ENCODE measurements at places on chromosomes 11 and 22.

- DNase-seq: no peak
Observed at GRCh38 chr11:96366024-96366423, 23.0 kb upstream of the MAML2 start.

DNA sequence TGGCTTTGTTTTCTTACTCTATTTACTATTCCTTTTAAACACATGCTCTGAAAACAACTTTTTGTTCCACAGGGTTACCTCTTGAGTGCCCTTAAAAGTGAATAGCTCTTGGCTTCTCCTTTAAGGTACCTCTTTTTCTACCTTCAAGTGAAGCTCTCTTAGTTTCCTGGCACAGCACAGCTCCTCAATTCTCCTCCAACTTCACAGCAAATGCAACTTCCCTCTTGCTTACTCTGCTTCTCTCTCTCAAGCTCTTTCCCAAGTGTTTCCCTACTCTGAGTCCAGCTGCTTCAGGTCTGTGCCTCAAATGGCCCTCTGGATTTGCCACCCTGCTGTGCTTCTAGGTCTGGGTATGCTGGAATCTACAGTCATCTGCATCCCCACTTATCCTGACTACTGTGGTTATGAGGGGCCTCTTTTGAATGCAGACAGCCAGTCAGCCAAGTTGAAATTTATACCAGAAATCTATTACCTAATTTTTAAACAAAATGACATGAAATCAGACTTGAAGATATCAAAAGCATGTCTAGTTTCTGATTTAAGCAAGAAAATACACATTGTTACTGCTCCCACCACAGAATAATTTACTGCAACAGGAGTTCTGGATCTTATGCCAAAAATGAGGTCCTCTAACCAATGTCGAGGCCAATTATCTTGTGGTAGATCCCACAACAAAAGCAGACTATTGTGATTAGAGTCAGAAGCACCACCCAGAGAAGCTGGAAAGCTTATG lies 371.1 kb downstream of the SOX6 start:
- no peak for DNase-seq

GRCh38 chr11:87966694-87967093 lies 208.5 kb downstream of the RAB38 start:
- DNase-seq: no peak

DNA sequence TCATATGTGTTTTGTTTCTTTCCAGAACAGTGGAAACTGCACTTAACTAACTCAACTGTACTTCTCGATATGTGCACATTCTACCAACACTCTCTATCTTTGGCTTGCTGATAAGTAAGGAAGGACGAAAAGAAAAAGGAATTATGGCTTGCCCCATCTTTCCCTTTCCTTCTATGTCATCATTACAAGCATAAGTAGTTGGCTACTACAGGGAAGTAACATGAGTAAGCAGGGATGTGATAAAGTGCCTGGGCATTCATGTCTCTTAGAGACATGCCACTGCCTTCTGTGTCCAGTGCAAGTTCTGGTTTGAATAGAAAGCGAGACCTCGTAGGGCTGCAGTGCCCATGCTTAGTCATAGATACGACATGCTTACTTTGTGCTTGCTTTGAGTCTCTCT lies 342.5 kb downstream of the ETS1 start:
- no peak for DNase-seq

DNA sequence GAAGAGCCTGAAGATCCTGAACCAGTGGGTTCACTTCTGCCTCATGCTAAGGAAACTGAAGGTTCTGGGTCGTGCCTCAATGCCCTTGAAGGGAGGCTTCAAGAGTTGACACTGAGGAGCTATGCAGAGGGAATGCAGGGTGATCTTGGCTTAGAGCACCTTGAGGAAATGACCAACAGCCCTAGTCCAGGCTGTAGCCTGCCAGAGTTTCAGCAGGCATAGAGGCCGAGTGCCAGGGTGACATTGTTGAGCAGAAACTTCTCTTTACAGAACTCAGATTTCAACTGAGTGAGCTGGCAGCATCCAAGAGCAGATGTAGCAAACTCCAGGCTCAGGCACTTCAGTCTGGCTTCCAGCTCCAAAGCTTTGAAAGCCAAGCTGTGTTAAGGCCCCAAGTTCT lies 23.1 kb upstream of the CAPRIN1 start:
- DNase-seq: no peak

DNA sequence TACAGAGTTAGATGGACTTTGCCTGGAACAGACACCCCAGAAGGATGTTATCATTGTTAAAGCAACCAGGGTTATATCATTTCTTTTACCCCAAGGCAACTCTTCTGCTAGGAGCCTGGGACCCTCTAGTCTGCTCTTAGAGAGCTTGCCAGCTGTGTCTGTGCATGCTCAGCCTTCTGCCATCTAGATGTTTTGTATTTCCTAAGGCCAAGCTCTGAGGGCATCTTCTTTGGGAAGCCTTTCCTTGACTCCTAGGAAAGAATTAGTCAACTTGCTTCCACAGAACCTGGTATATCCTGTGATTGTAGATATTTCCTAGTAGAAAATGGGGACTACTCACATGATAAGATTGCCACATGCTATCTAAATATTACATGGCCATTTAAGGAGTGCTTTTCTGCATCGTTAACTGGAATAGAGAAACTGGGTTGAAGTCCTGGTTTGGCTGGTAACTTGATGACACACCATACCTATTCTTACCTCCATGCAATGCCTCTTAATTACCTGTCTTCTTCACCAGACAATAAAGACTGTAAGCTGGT lies 87.6 kb downstream of the STIM1 start:
- no peak for DNase-seq

- no peak for DNase-seq
Observed at GRCh38 chr11:111441443-111441842, 62.4 kb upstream of the POU2AF1 start.

DNA sequence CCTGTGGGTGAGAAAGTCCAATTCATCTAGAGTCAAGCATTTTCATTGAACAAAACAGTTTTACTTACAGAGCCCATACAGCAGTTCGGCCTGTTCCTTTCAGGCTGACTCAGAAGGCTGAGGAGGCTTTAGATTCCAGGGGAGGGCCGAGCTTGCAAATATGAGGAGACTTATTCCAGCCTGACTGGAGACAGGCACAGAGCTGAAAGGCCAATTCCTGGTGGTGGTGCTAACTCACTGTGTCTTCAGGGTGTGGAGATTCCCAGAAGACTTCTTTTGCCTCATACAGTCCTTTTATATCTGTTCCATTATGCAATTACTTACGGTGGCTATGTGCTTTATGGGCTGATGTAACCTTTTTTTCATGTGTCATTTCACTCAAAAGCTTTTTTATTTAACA lies at the start of gene OR51E2:
Gene OR51E2 (minus strand): TSS at position 269 of the 400 bp plus-strand sequence. CDS start 15,142 bp downstream, outside the sequence.
- DNase-seq: no peak

- DNase-seq: no peak
Observed at GRCh38 chr22:30159561-30160353, 79.5 kb downstream of the HORMAD2 start.

GRCh38 chr11:122108192-122108799 lies 7.7 kb downstream of the BLID start:
- no peak for DNase-seq

DNA sequence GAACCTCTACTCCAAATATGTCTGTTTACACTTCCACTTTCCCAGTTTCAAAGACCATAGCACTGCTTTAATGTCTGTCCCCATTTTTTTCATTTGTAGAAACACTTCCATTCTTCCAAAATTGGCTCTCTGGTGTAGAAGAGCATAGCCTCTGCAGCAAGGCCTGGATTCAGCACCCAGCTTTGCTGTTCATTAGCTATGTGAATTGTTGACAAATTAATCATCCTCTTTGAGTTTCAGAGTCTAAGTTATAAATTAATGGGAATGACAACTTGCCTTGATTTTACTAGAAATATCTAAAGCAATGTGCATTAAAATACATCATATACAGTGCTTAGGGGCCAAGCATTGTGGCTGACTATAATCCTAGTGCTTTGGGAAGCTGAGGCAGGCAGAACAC lies 22.4 kb downstream of the GRIA4 start:
- DNase-seq: no peak

DNA sequence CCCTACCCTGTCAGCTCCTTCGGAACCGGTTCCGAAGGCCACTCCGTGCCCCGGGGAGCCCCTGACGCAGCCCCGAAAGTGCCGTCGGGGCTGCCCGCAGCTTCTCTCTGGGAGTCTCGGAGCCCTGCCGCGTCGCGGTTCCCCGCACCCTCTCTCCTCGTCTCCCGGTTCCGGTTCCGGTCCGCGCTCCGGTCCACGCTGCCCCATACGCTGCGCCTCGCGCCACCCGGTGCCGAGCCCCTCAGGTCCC lies 618 bp downstream of the MTA2 start:
- peak; percentile 51 for DNase-seq

DNA sequence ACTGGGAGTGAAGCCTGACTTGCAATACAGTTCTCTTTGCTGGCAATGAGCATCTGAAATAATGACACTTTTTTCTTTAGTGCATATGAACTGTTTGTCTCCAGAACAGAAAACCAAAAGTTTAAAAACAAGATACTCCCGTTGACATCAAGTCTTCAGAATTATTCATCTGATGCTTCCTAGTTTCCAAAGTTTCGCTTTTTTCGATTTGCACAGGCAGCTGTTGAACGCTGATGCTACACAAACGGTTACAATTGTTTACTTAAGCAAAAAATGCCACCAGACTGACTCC lies 612 bp upstream of the BIRC2 start:
- no peak for DNase-seq

GRCh38 chr11:11373934-11374333 lies 20.9 kb upstream of the CSNK2A3 start:
- no peak for DNase-seq

DNA sequence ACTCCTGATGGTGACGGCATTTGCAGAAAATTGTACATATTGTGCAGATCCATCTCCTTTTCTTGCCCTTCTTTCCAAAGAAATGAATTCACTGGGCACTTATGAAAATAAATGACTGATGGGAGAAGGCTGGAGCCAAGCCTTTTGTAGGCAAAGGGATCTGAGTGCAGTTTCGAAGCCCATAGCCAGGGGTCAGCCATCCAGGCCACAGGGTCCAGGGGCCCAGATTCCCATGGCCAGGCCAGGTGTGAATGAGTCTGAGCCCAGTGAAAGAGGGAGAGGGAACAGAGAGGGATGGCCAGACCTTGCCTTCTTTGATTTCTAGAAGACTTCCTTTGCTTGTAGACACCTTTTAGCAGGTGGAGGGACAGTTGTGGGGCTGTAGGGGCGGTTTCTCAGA lies 209.1 kb downstream of the KIRREL3 start:
- no peak for DNase-seq

GRCh38 chr22:40055143-40055883 lies 60.6 kb downstream of the FAM83F start:
- peak; percentile 43 for DNase-seq

- DNase-seq: no peak
Observed at GRCh38 chr11:58786693-58787092, 55.0 kb upstream of the GLYAT start.

DNA sequence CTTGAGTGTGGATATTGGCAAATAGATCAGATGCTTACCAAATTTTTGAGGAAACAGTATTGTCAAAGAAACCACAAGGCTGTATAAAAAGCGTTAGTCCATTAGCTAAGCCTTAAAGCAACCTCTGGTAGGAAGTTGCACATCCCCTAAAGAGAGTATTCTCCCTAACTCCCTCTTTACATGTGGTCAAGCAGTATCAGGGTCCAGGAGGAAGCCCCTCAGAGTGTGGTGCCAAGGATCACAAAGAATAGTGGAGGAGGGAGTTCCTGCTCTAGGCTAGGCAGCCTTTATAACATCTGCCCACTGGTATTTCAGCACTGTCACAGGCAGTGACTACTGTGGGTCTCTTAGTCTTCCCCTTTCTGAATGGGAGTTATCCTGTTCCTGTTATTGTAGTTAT lies 18.8 kb upstream of the AMPD3 start:
- DNase-seq: no peak

- DNase-seq: no peak
Observed at GRCh38 chr11:12017243-12017678, 8.8 kb upstream of the DKK3 start.

DNA sequence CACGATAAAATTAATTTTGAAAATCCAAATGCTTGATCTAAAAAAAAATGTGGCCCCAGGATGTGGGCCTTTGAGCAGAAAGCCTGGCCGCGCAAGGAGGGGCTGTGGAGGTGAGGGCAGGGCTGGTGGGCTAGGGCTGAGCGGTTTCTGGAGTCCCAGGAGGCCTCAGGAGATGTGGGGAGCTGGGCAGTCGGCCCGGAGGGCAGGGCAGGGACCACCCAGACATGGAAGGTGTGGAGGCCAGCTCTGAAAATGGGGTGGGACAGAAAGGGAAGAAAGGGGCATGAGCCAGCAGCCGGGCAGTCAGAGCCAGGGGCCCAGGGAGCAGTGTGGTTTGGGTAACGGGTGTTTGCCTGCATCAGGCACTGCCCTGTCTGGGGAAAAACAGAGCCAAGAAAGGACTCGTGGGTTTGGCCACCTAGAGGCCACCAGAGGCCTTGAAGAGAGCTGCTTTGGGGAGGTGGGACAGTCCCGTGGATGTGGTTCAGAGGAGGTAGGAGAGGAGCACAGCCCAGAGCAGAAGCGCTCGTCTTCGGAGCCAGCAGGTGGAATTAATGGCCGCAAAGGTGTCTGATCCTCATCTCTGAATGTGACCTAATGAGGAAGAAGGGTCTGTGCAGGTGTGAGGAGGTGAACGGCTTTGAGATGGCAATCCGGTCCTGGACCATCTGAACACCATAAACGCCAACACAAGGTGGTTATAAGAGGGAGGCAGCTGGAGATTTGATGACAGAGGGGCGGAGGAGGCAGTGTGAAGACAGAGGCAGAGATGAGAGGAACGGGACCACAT lies 50.2 kb downstream of the IGF2 start:
- no peak for DNase-seq

DNA sequence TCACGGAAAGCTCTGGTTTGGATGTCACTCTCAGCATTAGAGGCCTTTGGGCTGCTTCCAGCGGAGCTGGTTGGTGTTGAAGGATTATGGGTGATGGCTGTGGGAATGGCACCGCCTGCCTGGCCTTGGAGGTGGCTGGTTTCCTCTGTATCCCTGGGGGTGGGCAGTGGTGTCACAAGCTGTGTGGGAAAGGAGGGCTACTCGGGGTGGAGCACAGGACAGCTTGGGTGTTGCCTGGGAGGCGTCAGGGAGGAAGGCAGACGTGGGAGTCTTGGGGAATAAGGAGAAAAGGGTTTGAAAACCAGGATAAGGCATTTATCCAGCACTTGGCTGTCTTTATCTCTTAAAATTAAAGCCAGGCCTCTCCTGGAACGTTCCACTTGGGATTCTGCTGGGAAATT lies 71.8 kb downstream of the ADAMTS15 start:
- no peak for DNase-seq

DNA sequence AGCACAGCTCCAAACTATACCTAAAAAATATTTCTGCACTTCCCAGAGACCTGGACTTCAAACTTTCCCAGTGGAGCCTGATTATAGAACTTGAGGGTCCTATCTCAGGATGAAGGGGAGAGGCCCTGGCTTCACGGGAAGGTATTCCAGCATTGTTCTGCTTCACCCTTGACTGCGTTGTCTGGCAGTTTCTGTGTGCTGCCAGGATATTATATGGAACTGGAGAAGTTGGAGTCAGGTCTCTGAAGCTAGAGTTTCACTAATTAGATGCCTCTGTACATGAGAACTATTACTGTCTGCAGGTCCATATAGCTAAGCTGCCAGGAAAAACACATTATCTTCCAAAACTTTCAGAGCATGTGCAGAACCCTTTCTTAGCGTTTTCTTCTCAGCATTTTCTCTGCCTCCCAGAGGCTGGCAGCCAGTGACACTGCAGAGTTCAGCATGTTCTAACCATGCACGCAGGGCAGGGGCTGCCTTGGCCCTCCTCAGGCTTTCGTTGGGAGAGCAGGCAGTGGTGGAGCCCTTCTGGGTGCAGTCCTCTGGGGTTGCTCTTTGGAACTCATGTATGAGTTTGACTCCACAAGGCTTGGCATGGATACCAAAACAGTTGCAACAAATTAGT lies 99.3 kb downstream of the CWC15 start:
- DNase-seq: no peak

Measured in CD8-positive, alpha-beta memory T cell (primary cell).